ENCODE measurements at places on chromosomes 3 and 15. TPM values are rescaled to one million over a fixed set of nuclear protein-coding genes. Genes with fewer than 3 reads are reported as not detected.

- no peak for DNase-seq
- H3K27me3 ChIP-seq: peaks cover 52% of the 10 kb centered on the region
- H3K36me3 ChIP-seq: no peaks in the 10 kb centered on the region
- H3K4me3 ChIP-seq: no peak overlapping the region
- H3K4me1 ChIP-seq: peaks cover 15% of the 10 kb centered on the region
Observed at GRCh38 chr15:56772868-56773639, 39.7 kb upstream of the ZNF280D start.

- no peak for DNase-seq
- H3K4me3 ChIP-seq: no peak overlapping the region
- H3K4me1 ChIP-seq: 0 out of 2 replicates have a peak, but pooled peaks cover 3% of the 10 kb centered on the region
- no peak overlapping the region for H3K27ac ChIP-seq
- no peaks in the 10 kb centered on the region for H3K27me3 ChIP-seq
- H3K36me3 ChIP-seq: no peaks in the 10 kb centered on the region
Observed at GRCh38 chr15:101536166-101536874, 46.8 kb upstream of the PCSK6 start.

PSTPIP1 gene
- total RNA-seq: 1.3 TPM

TNIK gene
- 50.3 TPM for total RNA-seq

- peaks cover 90% of the 10 kb centered on the region for H3K27me3 ChIP-seq
- H3K4me1 ChIP-seq: peaks cover 64% of the 10 kb centered on the region
- no peaks in the 10 kb centered on the region for H3K36me3 ChIP-seq
- no peak for DNase-seq
Observed at GRCh38 chr3:147422196-147422595, 13.0 kb downstream of the ZIC1 start.

DNA sequence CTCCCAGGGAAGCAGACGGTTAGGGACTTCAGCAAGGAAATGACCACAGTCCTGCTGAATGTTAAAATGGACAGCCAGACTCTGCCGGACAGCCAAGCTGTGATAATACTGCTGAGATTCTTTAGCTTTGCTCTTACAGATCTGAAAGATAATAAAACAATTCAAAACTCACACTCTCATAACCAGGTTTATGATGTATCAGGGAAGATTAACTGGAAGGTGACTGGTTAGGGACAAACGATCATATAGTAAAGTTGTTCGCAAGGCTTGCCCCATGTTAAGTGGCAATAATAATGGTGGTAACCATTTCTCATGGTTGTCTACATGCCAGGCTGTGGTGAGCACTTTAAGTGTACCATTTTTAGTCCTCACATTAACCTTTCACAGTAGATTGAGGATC, 44.3 kb upstream of the TSPAN3 start:
- no peak for DNase-seq
- no peaks in the 10 kb centered on the region for H3K27me3 ChIP-seq
- H3K4me3 ChIP-seq: no peak overlapping the region
- H3K4me1 ChIP-seq: peaks cover 13% of the 10 kb centered on the region
- peaks cover 10% of the 10 kb centered on the region for H3K36me3 ChIP-seq

DNA sequence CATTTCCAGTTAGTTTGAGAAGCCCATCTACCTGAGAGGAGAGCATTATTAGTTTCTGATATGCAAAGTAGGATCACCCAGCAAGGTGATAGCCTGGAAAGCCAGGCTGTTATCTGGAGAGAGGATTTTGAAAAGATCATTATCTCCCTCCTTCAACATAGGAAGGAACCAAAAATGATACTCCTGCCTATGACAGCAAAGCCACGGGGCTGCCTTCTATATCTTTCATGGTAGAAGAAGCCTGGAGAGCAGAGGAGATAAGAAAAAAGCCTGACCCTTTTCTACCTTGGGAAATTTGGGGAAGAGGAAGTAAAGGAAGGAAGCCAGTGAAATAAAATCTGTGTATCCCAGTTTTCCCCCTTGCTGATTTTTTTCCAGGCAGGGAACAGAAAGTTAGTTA, 205.5 kb downstream of the MFSD1 start:
- no peak overlapping the region for H3K4me3 ChIP-seq
- no peaks in the 10 kb centered on the region for H3K36me3 ChIP-seq
- no peaks in the 10 kb centered on the region for H3K27me3 ChIP-seq
- DNase-seq: no peak
- no peaks in the 10 kb centered on the region for H3K4me1 ChIP-seq

DNA sequence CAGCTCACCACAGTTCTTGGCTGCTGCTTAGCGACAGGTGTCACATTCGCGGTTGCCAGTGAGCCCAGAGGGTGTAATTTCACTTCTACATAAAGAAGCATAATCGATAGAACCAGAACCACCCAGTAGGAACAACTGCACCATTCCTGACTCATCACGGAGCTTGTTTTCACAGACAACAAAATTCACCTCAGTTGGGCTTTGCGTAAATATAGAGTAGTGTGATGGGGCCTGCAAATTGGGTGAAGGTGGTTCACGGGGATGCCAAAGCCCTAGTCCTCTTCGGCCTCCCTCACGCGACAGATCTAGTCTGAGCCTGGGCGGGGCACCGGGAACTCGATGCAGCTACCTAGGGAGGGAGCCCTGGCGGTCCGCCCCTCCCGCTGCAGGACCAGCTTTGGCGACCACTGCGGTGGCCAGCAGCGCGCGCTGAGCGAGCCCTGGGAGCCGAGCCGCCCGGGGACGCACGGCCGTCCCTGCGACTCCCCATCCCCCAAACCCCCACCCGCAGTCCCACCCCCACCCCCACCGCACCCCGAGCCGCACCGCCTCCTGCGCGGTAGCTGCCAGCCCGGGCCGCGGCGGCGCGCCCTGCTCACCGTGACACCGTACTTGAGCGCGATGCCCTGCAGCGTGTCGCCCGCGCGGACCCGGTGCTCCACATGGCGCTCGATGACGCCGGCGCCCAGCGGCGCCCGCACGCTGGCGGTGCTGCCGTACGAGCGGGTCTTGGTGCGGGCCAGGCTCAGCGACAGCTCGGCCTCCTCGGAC, 519 bp downstream of the LYSMD2 start:
- H3K27ac ChIP-seq: no peak overlapping the region
- no peaks in the 10 kb centered on the region for H3K36me3 ChIP-seq
- DNase-seq: peak; percentile 56

DNA sequence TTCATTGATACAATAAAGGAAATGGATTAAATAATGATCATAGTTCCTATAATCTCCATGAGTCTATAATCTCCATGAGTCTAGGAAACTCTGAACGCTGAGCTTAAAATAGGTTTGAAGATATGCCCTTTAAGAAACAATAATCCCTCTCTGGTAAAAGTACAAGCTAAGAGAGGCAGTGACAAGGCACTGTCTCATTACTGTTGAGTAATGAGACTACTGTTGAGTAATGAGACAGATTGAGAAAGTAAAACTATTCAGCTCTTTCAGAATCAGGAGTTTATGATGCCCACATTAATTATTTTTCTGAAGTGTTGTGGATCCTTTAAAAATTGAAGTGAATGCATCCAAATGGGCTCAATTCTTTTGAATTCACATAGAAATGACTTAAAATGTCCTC, 235.5 kb upstream of the THRB start:
- no peaks in the 10 kb centered on the region for H3K27me3 ChIP-seq
- H3K27ac ChIP-seq: no peak overlapping the region
- no peak overlapping the region for H3K4me3 ChIP-seq
- H3K4me1 ChIP-seq: no peaks in the 10 kb centered on the region
- H3K36me3 ChIP-seq: no peaks in the 10 kb centered on the region
- DNase-seq: no peak

- DNase-seq: peak; percentile 64
- H3K4me1 ChIP-seq: peaks cover 18% of the 10 kb centered on the region
- H3K27me3 ChIP-seq: no peaks in the 10 kb centered on the region
- H3K36me3 ChIP-seq: no peaks in the 10 kb centered on the region
- no peak overlapping the region for H3K4me3 ChIP-seq
- peak overlapping the region; percentile 36 for H3K27ac ChIP-seq
Observed at GRCh38 chr3:13200946-13201345, 127.7 kb upstream of the IQSEC1 start.

GOLGA8H gene
- 1.7 TPM for total RNA-seq

- H3K27me3 ChIP-seq: peaks cover 26% of the 10 kb centered on the region
- H3K4me1 ChIP-seq: peaks cover 22% of the 10 kb centered on the region
- DNase-seq: peak; percentile 84
- H3K27ac ChIP-seq: no peak overlapping the region
Observed at GRCh38 chr15:70584838-70585706, 178.3 kb downstream of the UACA start.

- peaks cover 50% of the 10 kb centered on the region for H3K27me3 ChIP-seq
- H3K36me3 ChIP-seq: no peaks in the 10 kb centered on the region
- peaks cover 15% of the 10 kb centered on the region for H3K4me1 ChIP-seq
- no peak within 1 kb of the TSS for H3K27ac ChIP-seq
Observed at GRCh38 chr3:52245322-52246263, at the start of gene PPM1M. Gene PPM1M (plus strand): TSS chr3:52245759. CDS start chr3:52245825, 66 bp downstream.

DNA sequence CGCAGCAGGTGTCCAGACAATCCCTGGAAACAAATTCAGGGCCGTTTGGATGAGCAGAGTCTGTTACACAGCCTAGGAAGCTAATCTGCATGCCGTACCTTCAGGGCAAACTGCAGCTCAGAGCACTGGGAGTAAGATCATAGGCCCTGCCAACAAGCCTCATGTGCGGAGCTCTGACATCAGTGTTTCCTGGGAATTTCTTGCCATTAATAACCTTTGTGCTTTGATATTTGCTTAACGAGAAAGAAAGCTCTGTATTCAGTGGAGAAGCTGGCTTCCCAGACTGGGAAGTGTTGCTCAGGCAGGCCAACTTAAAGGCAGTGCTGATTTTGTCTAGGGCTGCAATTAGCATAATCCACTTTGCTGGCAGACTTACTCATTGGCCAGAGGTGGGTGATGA, 116.1 kb upstream of the KLHL25 start:
- H3K4me1 ChIP-seq: peaks cover 26% of the 10 kb centered on the region
- no peak overlapping the region for H3K4me3 ChIP-seq
- H3K36me3 ChIP-seq: no peaks in the 10 kb centered on the region
- H3K27me3 ChIP-seq: no peaks in the 10 kb centered on the region

PPARG gene
- total RNA-seq: 0.30 TPM

DNA sequence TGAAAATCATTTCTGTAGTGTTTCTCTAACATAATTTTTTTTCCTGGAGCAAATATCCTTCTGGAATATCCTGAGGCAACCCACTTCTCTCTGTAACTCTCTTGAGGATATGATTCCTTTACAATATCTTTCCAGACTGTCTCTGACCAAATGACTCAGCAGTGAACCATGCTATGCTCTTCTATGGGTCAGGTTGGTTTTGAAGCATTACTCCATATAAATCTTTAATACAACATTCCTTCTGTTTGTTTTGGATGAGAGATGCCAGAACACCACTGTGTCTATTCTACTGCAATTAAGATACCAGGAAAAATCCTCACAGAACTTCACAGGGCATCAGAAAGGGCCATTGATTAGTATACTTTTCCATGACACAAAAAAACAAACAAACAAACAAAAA, 626.4 kb upstream of the ZNF385D start:
- DNase-seq: no peak
- H3K27ac ChIP-seq: no peak overlapping the region
- no peaks in the 10 kb centered on the region for H3K36me3 ChIP-seq

- H3K27me3 ChIP-seq: no peaks in the 10 kb centered on the region
- DNase-seq: no peak
- peaks cover 6% of the 10 kb centered on the region for H3K4me1 ChIP-seq
- H3K4me3 ChIP-seq: no peak overlapping the region
- H3K27ac ChIP-seq: no peak overlapping the region
Observed at GRCh38 chr3:152505926-152506325, 237.2 kb downstream of the MBNL1 start.

GRCh38 chr3:196941729-196942225, 551 bp downstream of the NCBP2 start:
- H3K4me1 ChIP-seq: peaks cover 31% of the 10 kb centered on the region
- peak overlapping the region; percentile 99 for H3K4me3 ChIP-seq
- DNase-seq: peak; percentile 61
- H3K27me3 ChIP-seq: no peaks in the 10 kb centered on the region

DNA sequence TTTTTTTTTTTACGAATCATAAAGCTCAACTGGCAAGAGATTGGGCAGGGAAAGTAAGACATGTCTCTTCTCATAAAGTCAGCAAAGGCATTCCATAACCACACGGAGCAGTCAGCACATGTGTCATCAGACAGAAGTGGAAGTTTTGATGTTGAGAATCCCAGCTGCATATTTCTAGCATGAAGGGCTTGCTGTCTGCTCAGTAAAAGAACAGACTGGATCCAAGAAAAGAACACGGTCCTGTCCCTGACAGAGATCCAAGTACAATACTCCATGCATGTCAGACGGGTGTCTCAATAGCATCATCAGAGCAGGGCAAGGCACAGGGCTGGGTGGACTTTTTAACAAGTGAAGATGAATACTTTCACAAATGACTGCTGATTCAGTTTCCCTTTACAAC, 38.2 kb downstream of the ABI3BP start:
- H3K4me3 ChIP-seq: no peak overlapping the region
- H3K4me1 ChIP-seq: no peaks in the 10 kb centered on the region
- no peak for DNase-seq
- no peaks in the 10 kb centered on the region for H3K27me3 ChIP-seq
- H3K36me3 ChIP-seq: peaks cover 9% of the 10 kb centered on the region
- H3K27ac ChIP-seq: no peak overlapping the region

DNA sequence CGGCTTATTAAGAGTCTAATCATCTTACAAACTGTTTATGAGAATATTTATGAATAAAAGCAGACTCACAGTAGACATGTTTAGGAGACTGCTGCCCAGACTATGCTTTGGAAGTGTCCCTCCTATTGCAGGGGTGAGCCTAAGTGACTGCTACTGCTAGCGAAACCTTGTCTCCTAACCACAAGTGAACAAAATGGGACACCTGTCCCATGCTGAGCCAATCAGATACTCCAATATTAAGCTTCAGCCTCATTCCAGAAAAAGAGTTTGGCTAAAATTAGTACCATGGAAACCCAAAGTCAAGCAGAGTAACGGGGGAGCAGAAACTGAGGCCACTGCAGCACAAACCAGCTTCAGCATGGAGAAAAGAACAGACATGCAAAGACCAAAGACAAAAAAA, 4.6 kb downstream of the DENND6A start:
- peaks cover 16% of the 10 kb centered on the region for H3K4me1 ChIP-seq
- no peaks in the 10 kb centered on the region for H3K36me3 ChIP-seq
- DNase-seq: no peak
- no peaks in the 10 kb centered on the region for H3K27me3 ChIP-seq
- H3K27ac ChIP-seq: peak overlapping the region; percentile 30

DNA sequence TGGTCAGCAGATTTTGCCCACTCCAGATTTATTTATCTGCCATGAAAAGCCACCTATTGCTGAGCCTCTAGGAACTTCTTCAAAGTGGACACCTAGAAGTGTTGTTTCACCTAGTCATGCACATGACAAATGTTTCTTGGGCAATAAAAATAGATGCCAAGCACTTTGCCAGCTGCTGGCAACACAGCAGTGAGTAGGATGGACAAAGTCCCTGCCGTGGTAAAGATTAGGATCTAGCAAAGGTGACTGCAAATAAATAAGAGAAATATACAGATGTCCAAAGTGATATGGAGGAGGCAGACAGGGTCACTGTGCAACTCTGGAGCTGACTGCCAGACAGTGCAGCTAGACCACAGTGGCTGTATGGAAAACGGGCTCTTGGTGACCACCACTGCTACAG, 137.9 kb downstream of the SUCLG2 start:
- no peak overlapping the region for H3K27ac ChIP-seq
- no peak overlapping the region for H3K4me3 ChIP-seq
- DNase-seq: no peak
- peaks cover 15% of the 10 kb centered on the region for H3K4me1 ChIP-seq

All from WTC11 (cell line).